ENCODE measurements at places on chromosomes 1 and 21.
A peak's percentile ranks its signal among the peaks of the same experiment; 100 is the strongest.

GRCh38 chr1:30662291-30662840 lies 61.0 kb downstream of the MATN1 start:
- no peak for DNase-seq

DNA sequence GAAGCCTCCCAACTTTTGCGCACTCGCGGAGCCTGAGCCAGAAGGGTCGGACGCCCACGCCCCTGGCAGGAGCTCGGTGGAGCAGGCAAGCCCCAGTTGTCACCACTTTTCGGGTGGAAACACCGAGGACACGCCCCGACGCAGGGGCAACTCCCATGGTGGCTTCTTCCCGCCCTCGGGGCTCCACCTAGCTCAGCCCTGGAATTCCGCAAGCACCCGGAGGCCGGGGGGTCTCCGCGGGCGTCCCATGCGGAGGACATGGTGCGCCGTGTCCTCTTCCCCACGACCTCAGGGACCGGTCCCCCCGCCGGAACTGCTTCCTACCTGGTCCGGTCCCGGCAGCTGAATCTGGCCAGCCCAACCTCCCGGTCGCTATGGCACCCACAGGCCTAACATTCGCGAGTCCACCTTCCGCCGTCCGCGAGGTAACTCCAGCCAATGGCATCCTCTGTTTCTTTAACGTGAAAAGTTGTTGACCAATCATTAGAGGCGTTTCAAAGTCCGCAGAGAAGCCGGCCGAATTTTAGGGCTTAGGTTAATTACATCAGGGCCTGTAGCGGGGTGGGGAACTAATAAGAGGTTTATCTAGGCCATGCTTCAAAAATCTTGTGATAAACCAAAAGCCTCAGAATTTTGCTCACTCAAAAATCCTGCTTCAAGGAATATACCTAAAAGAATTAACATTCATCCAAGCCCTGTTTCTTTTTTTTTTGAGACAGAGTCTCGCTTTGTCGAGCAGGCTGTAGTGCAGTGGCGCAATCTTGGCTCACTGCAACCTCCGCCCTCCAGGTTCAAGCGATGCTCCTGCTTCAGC lies at the start of gene STPG1:
Gene STPG1, minus strand, starts transcription at position 433 of the 814 bp plus-strand sequence. CDS start 12,394 bp downstream, outside the sequence.
- peak; percentile 49 for DNase-seq

- no peak for DNase-seq
These were observed 34.4 kb upstream of the TENT5C start for GRCh38 chr1:117571496-117571895.

- DNase-seq, result no peak
These were observed 10.1 kb downstream of the HMGCS2 start for GRCh38 chr1:119758584-119758983.

GRCh38 chr1:150981177-150981804 lies 801 bp upstream of the ANXA9 start:
- DNase-seq, result no peak

DNA sequence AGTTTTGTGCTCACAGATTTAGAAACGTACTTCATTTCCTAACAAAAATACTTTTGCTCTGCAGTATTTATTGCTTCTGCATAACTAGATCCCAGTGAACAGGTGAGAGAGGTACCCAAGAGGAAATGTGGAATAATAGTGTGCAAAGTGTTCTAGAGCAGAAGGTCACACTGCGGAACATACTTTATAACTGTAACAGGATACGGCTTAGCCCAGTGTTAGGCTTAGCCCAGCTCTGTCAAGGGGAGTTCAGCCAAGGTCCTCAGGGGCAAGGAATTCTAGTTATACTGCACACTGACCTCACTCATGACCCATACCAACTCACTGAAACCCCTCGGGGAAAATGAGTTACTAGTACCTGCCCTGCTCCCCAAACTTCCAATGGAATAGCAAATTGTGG lies 55.3 kb downstream of the PTPN14 start:
- DNase-seq, result no peak

DNA sequence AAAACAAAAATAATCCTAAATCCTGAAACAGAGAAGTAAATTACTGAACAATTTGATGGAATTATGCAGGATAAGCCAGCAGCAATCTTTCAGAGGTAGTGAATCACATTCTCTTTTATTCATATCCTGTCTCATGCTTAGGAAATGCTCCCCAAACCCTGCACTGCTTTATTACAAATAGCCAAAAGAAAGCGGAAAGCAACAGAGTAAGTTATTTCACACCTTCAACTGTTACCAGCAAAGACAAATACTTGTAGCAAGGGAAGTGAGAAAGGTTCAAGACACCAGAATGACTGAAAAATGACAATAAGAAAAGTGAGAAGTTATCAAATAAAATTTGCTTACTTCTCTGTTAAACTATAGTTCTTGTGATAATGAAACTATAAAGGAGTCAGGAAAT lies 6.2 kb downstream of the ZRANB2 start:
- DNase-seq, result no peak

DNA sequence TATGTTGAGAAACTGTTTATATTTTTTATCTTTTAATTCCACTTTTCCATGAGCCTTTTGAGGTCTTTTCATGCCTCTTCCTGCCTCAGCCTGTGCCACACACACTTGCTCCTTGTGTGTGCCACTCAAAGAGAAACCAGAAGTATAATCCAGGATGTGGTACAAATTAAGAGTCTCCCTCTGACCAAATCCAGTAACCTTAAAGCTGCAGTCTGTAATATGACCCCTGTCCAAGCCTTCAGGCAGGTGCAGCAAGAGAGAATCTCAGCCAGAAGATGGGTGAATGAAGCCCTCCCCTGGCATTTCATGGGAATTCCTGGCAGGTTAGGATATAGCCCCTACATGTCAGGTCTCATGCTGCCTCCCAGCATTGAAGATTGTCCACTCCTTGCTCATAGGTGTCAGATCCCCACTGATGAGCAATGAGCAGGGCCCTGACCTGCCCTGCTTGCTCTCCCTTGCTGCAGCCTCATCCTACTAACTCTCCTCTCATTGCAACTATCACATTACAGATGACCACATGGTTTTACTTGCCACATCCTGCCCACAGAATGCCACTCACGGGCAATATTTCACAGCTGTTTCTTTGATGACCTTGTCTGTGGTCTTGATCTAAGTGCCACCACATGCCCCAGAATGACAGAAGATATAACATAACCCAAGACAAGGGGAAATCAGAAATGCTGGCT lies 169.3 kb downstream of the SEC16B start:
- no peak for DNase-seq

DNA sequence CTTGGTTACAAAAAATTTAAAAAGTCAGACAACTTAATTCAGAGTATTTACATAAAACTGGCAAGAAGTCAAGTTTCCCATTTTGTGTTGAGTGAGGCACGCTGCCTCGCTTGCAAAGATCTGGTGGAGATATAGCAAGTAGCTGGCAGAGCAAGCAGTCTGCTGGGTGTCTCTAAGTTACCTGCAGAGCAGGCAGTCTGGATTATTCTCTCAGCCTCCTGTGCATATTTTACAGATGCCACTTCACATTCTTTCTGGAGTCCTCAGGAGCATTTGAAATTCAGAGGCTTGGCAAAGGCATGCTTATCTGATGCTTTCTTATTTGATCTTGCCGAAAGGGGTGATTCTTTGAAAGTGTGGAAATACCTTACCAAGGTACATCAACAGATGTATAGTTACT lies 640.4 kb upstream of the ADGRL4 start:
- no peak for DNase-seq

Data from stimulated activated CD8-positive, alpha-beta memory T cell treated with anti-CD3 and anti-CD28 coated beads, Interleukin-7, amount 100 ng/mL, for 1 hour (primary cell).